ENCODE measurements at places on chromosomes 16 and 17.

DNA sequence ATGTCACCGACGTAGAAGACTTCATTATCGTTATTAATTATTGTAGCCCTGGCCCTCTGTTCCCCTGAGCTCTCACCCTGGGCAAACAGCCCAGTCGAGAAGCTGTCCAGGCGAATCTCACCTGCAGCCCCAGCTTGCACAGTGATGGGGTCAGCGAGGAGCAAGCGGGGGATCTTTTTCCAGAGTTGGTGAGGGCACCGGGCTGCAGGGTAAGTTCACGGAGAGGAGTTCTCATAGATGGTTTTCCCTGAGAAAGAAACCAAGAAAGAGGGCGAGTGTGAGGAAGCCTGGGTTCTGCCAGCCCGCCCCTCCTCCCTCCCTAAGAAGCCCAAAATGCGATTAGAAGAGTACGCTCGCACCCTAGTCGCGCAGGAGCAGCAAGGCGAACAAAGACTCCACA, 436 bp downstream of the SPAG5 start:
- DNase-seq, result no peak

DNA sequence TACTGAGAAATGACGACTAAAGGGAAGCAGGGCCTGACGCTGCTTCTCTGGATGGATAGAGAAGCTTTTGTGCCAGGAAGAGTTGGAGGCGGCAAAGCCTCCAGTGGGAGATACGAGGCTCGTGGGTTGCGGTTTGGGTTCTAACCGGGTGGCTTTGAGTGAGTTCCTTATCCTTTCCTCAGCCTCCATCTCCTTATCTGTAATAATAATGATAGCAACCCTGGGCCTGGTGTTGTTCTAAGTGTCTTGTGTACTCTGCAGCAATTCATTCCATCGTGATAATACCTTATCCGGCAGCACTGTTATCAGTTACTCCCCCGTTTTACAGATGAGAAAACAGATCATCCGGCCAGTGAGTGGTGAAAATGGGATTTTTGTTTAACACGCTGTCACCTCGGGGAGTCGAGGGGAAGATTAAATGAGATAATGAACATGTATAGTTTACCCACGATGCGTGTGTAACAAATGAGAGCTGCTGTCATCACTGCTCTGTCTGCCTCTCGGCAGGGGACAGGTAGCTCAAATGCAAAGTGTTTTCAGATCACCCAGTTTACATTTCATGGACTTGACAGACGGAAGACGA, 52.0 kb upstream of the LHX1 start:
- no peak for DNase-seq

GRCh38 chr17:67942810-67943209, 53.5 kb downstream of the C17orf58 start:
- DNase-seq, result no peak

DNA sequence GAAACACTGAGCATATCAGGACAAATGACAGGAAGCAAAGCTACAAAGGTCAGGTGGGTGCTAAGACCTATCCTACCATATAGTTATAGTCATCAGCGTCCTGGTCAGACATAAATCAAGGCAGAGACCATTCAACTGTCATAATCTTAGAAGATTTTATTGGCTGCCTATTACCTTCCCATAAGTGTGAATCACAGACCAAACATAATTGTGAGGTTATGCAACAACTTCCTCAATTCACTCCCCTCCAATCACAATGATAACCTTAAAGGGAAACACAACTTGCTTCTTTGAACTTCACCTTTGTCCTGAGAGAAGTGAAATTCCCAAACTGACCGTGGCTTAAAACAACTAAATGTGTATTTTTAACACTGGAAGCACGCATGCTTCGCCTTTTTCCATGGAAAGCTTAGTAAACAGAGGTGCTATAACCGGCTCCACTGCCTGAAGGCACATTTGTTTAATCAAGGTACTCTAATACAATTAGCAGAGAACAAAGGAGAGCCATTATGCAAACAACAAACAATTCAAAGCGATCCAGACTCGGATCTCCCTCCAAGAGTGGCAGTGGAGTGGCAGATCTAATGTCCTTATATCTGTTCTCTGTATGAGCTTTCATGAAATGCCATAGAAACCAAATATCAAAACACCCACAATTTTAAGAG, 84.9 kb downstream of the TMEM114 start:
- DNase-seq, result no peak

- DNase-seq, result no peak
These were observed 245.2 kb upstream of the MAF start for GRCh38 chr16:79845734-79846135.

- DNase-seq, result no peak
These were observed 88.5 kb downstream of the CLEC16A start for GRCh38 chr16:11032922-11033291.
